ENCODE measurements at places on chromosomes 2 and 18.

GRCh38 chr2:239962890-239963591 lies 62.1 kb downstream of the NDUFA10 start:
- no peak for DNase-seq

DNA sequence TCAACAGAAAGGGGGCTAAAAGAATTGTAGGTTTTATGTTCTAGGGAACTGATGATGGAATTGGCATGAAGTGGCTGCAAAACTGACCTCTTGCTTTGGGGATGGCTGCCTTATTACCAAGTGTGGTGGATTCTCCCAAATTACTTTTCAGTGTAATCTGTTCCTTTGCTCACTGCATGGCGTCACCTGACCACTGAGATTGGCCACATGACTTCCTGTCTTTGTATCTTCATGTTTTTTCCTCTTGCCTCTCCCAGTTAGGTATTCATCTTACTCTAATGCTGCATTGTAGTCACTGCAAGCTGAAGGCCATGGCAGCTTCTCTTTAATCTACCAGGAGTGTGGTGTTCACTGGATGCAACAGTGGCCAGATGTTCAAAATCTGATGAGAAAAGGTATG lies 257.7 kb upstream of the TNP1 start:
- no peak for DNase-seq

GRCh38 chr2:231611273-231612108 lies 18.8 kb downstream of the TEX44 start:
- no peak for DNase-seq

GRCh38 chr2:170017860-170018532 lies 160.0 kb upstream of the MYO3B start:
- DNase-seq: no peak

DNA sequence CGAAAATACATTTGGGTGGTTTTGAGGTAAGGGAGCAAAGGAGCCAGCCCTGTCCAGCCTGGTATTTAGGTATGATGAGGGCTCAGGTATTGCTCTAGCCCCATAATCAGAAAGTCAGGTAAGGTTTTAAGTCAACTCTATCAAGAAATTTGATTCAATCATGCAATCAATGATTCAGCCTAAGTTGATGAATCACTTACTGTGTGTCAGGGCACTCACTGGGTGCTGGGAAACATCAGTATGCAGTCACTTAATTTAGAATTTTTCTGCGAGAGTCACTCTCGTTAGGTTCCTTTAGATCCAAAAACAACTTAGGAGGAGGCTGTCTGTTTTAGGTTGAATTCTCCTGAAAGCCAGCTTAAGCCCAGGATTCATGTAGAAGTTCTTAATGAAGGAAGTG lies 17.7 kb upstream of the SERPINB2 start:
- DNase-seq: no peak

DNA sequence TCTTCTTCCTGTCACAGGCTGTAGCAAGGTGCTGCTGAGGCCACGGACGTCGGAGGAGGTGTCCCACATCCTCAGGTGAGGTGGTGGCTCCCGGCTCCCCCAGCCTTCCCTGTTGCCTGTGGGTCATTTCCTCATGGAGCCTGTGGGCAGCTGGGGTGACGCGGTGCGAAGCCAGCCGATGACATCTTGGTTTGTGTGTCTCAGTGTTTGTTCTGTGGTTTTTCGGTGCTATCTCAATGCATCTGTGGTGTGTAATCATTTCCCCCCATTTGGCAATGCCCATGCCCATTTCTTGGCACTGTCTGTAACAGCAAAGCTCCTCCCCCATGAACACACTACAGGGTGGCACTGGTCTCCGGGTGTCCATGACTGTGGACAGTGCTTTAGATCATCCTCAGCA lies 6.6 kb downstream of the D2HGDH start:
- DNase-seq: peak; percentile 31

GRCh38 chr2:125935559-125935958 lies 720.4 kb upstream of the GYPC start:
- DNase-seq: no peak

DNA sequence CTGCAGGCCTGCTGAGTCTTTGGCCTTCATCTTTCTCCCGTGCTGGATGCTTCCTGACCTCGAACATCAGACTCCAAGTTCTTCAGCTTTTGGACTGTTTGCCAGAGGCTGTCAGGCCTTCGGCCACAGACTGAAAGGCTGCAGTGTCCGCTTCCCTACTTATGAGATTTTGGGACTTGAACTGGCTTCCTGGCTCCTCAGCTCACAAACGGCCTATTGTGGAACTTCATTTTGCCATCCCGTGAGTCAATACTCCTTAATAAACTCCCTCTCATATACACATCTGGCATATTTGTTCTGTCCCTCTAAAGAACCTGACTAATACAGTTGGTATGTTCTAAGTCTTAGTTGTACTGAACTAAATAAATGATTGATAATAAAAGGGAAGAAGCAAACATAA lies 702.8 kb upstream of the LINC00305 start:
- no peak for DNase-seq

GRCh38 chr18:22211657-22212056 lies 42.3 kb downstream of the GATA6 start:
- no peak for DNase-seq

GRCh38 chr2:9710311-9710710 lies 79.5 kb upstream of the YWHAQ start:
- DNase-seq: no peak

GRCh38 chr2:200156166-200156835 lies 150.2 kb upstream of the SPATS2L start:
- no peak for DNase-seq

DNA sequence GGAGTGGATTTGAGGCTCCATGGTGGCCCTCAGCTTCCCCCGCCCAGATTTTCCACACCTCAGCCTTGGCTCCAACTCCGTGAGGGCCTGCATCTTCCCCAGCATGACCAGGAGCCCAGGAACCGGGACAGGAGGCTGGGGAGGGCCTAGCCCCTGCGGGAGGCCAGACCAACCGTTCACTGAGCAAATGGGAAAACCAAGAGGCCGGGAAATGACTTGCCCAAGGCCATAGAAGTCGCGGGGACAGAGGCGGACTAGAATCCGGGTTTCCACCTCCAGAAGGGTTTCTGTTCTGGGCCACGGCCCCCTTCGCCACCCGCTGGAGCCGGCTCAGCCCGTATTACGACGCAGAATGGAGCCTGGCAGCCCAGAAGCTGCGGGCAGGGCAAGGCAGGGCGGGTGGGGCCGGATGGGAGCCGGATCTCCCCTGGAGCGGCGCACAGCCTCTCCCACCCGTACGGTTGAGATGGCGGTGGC lies 7.9 kb upstream of the CRYBA2 start:
- no peak for DNase-seq

- DNase-seq: no peak
Measured at GRCh38 chr2:62675062-62675461, 30.5 kb upstream of the EHBP1 start.

DNA sequence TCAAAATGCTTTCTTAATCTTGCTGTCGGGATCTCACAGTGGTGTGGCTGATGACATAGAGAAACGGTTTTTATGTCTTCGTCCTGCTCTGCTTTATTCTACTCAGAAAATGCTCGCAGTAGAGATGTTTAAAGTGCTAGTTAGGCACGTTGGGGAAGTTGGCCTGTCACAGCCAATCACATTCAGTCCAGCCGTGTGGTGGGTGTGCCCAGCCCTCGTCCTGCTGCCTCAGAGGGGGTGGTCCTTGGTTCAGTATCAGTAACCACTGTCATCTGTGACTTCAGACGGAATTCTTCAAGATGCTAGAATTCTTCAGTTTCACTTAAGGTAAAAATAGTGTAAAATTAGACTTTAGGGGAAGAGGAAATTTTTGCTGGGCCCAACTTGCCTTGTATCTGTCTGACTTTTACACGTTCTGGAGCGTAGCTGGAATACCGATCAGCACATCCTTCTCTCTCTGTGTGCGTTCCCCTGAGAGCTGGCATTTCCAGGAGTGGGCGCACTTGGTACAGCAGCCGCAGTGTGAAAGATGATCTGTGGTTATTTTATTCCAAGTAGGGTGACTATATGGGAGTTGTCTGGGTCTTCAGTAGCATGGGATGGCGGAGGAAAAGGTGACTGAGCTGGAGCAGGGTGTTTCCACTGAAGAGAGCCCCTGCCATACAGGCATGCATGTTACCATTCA lies 18.5 kb downstream of the TRAF3IP1 start:
- no peak for DNase-seq

- no peak for DNase-seq
Measured at GRCh38 chr18:49668574-49669275, 106.9 kb downstream of the LIPG start.

- no peak for DNase-seq
Measured at GRCh38 chr18:9273221-9273620, 61.4 kb upstream of the TWSG1 start.

DNA sequence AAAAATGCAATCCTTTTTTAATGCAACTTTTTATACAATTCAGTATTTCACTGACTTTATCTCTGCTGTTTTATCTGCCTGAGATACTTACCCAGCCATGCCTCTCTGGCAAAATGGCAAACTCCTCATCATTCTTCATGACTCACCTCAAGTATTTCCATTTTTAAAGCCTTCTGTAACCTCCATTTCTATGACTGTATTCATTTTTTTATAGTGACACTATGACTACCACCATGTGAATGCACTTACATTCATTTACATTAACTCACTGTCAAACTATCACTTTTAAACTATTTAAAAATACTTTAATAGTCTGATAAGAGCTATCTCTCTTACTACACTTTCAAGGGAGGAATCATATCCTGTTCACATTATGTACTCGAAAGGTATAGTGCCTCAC lies 99.4 kb upstream of the SCN7A start:
- no peak for DNase-seq

GRCh38 chr18:7479756-7480155 lies 87.4 kb upstream of the PTPRM start:
- DNase-seq: no peak
